GM04503 (cell line): ENCODE measurements at places on chromosomes 6 and 20.

DNA sequence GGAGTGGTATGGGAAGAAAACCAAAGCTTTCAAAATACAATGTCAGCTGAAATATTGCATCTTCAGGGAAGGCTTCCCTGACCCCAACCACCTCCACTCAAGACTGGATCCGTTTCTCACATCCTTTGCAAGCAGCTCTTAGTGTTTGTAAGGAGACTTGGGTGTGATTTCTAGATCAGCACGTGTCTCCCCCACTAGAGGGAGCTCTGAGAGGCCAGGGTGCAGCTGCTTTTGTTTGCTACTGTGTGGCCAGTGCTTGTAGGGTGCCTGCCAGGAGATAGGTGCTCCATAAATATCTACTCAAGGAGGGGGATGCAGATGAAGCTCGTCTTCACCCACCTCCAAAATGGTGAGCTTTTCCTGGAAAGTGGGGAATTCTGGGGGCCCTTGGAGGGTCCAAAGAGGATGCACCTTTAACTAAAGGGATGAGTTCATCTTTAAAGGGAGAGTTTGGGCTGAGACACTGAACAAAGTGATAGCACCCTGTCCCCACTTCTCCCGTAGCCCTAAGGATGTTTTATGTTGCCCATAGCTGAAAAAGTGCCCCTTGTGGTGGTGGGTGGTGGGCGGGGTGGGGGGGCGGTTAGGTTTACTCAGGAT lies 52.6 kb upstream of the MAFB start:
- peak; percentile 0 for DNase-seq

DNA sequence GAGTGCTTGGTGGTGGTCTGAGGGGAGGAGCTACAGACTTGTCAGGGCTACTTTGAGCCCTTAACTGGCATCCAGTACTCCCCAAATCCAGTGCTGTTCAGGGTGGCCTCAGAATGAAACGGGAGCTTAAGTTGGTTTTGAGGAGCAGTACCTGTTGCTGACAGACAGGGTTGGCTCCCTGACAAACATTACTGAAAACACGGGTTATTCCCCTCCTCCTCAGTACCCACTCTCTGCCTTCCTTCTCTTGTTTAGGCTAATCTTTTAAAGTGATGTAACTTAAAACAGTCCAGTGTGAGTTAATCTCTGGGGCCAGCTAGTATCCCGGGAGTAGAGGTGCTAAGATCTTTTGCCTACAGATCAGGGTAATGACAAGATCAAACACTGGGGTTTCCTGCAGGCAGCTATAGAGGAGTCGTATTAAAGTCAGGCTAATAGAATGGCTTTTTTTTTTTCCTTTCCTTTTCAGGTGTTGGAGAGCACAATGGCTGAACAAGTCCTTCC lies 3.7 kb downstream of the TNFAIP3 start:
- DNase-seq, result no peak

- no peak for DNase-seq
Measured at GRCh38 chr6:47247227-47247797, 62.4 kb downstream of the TNFRSF21 start.

DNA sequence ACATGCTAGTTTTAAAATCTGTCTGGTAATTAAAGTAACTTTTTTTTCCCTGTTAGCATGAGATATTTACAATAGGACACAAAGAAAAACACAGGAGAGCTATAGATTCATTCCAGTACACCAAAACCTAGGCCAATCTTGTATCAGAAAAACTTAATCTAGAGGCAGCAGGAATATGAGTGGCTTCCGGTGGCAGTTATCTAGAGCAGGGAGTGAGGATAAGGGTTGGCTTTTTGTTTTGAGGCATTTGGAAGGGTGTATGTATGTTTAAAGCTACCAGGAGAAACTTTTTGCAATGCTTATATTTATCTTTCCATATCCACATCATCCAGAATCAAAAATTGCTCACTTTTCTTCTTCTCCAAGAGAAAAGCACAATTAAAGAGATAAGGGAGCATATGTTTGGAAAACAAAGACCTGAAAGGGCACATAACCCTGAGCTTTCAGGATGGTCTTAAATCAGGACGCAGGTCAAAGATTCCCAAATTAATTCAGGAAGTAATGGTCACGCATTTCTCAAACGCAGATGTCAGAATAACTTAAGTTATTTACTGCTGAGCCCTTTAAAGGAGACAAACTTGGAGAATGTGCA lies 13.1 kb downstream of the TFAP2A start:
- no peak for DNase-seq

DNA sequence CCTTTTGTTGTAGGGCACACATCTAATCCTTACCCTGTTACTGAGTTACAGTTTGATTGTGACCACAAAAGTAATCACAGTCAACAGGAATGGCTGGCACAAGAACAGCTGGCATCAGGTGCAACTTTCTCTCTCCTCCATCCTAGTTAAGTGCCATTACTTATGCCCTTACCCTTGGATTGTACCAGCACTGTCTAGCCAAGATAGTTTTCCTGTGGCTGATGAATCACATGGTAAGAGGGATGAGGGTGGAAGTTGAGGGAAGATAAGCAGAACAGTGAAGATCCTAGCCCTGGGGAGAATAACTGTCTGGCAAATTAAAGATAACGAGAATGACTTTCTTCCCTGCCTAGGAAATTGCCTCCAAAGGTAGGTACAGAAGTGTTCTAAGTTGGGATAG lies 42.0 kb downstream of the RNF217 start:
- no peak for DNase-seq

DNA sequence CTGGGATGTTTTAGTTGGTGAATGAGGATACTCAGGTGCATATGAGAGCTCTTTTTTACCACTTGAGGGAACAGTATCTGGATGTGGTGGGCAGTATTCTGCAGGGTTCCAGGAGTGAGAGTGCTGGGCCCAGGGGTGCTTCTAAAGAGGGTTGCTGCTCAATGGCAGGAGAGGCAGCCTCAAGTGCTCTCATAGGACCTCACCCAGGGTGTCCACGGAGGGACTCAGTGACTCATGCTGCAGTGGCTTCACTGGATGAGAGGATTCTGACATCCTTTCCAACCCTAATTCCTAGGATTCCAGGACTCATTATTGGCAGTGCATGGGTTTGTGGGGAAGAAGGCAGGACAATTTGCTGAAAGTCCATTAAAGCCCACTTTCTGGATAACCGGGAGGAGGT lies 176.6 kb upstream of the FERMT1 start:
- no peak for DNase-seq

- no peak for DNase-seq
Measured at GRCh38 chr6:62479697-62480220, 193.7 kb upstream of the KHDRBS2 start.

DNA sequence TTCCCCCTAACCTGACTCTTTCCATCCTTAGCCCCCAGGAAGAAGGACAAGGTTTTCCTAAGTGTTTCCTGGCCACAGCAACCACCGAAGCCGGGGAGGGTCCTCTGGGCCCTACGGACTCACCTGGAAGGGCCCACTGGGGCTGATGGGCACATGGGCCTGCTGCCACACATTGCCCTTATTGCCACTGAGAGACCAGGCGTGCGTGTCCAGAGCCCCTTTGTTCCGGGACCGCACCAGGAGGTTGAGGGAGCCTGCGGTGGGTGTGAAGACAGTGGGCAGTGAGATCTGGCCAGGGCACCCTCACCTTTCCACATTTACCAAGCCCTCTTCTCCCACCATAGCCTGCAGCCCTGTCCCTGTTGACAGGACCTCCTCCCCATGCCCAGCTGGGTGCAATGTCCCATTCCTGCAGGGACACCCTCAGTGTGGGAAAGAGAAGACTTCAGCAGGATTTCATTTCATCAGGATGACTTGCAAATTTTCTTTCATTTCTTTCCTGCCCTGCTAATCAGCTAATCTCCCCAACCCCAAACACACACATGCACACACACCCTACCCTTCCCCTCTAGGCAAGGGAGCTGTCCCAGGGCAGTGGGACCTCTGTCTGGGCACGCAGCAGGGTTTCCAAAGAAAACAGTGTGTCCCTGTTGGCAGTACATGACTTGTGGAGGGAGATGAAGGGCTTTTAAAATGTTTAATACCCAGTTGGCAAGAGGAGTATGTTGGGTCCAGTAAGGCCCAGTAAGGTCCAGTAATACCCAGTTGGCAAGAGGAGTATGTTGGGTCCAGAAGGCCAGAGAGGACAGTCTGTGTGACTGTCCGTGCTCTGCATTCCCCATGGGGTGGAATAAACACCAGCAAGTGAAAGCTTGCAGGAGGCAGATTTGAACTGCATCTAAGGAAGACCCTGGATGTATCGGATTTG lies 59.0 kb downstream of the MDGA1 start:
- no peak for DNase-seq

DNA sequence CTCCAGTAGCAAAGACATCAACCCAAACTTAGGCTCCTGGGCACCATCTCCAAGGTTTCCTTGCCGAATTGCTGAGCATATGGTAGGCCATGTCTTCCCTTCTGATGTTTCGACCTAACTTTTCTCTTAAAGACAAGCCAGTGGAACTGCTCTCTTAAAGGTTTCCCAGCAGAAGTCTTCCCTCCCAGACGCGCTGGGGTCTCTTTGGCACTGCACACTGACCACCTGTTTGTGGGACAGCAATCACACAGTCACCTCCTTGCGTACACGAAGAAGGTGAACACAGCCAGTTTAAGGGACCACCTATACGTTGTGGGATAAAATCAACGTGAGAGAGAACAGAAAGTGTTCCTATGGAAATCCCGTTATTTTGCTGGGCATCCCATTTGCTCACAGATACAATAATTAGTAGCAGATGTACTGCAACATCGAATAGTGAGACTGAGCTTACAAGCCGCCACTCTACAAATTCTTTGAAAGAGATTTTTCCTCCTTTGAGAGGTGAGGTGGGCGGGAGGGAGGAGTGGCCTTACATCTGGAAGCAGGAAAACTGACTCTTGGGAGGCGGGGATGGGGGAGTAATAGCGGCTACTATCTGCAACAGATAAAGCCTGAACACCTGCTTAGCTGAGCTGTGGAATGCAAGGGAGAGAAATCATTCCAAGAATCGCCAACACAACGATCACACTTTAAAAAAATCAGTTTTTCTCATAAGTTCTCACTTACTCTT lies 9.9 kb downstream of the GRIK2 start:
- DNase-seq, result no peak

- no peak for DNase-seq
Measured at GRCh38 chr20:62834967-62835730, 18.3 kb downstream of the COL9A3 start.

DNA sequence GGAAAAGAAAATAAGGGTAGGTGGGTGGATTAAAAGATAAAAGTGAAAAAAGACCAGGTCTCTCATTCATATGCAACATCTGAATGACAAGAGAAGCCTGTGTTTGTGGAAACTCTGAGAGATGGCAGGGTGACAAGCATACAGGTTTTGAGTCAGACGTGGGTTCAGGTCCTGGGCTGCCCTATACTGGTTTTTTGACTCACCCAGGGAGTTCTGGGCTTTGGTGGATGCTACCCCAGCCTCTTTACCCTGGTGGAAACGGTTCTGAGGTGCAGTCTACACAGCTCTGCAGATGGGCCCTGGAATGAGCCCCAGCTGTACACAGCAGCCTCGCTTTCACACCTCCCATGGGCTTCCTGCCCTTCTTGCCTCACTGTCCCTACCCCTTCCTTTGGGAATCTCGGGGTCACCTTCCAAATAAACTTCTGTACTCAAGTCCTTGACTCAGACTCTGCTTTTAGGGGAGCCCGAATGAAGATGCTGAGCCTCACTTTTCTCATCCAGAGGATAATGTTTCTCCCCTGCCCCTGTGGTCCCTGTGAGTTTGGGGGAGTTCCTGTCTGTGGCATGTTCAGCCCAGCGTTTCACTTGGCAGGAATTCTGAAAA lies 77.7 kb upstream of the CLDN20 start:
- DNase-seq, result no peak

- no peak for DNase-seq
Measured at GRCh38 chr6:97218912-97219311, 64.1 kb downstream of the MMS22L start.

DNA sequence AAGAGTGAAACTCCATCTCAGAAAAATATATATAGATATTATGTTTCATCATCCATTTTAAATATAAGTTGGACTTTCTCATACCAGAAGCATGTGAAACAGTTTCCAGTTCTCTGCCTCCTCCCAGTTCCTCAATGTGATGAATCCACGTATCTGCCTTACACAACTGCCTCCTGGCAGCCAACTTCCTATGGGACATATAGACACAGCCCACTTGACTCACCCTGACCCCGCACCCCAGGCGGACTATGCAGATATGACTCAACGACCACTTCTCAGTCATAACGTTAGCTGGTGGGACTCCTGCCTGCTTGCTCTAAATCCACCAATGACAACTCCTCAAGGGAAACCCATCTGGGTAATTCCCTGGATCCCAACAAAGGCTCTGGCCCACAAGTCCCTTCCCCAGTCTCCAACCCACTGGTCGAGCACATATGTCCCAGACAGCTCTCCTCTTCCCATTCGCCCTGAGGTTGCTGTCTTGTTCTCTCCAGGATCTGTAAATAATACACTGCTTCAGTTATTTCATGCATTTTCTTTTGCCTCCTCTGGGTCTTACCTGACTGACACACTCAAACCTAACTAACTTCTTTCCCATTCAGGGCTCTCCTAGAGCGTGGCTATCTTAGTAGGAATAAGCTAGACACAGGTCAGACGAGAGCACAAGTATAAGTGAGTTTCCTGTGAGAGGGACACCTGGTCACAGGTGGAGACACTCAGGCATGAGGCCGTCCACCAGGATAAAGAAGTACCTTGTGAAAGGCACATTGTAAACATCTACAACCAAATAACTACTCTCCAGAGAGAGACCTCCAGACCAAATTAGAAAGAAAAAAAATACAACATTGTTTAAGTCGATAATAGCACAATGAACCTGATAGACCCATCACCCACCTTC lies 548.5 kb downstream of the CD83 start:
- DNase-seq, result peak; percentile 57

GRCh38 chr6:13664703-13665352 lies 46.8 kb downstream of the RANBP9 start:
- no peak for DNase-seq

DNA sequence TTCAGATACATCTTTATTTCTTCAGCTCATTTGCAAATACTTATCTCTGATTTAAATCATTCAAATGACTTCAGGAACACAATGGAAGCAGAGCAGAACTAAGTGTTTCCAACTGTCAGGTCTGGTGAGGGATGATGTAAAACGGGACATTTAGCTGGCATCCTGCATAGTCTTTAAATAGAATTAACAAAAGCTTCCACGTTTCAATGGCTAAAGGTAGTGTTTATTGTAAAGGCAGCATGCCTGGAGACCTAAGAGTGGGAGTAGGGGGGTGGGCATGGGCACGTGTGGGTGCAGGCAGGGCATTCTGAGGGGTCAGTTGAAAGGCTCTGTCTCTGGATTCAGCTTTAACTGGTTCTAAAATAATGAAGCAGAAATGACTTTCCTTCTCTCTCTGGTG lies 174.9 kb downstream of the PLCB1 start:
- DNase-seq, result no peak

DNA sequence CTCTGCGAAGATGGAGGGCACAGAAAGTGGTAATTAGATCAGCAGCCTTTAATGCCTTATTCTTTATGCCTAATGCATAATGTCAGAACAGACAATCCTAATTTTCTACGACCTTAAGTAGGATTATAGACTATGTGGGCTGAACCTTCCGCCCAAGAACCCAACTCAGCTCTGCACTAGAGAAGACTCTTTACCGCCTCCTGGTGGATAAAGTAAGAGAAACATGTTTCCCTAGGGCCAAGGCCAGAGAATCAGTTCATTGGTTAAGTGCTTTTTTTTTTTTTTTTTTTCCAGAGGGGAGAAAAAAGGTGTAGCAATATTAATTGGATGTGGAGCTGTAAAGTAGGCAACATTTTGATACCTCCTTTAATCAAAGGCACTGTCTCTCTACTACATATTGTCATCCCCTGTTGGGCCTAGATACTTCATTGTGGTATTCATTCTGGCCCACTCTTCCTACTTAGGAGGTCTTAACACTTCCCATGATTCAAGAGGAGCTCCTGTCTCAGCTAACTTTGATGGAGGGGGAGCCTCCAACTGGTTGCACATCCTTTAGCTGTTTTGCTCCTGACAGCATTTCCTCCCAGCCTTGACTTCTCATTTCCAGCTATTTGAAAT lies 124.9 kb upstream of the NRN1 start:
- DNase-seq, result peak; percentile 1
